NCI-H2029 (cell line): ENCODE measurements at places on chromosomes 1 and 21.
A peak's percentile ranks its signal among the peaks of the same experiment; 100 is the strongest.

DNA sequence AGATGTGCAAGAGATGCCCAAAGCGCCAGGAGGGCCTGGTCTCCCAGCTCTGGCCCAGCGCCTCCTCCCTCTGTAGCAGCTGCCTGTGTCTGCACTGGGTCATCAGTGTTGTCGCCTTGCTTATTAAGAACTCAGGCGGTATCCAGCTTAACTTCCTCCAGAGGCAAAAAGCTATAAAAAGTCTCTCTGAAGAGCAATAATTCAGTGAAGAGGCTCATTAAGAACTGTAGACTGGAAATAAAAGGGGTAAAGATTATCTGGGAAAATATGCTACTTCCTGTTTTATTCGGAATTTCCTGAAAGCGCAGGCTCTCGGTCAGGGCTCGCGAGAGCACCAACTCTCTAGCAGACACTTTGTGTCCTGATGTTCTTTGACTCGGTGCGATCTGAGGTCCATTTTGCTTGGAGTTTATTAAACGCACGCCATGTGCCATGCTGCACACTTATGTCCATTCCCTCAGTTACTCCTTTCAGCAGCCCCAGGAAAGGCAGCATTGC is 70.4 kb downstream of the MRPS6 start:
- DNase-seq = no peak

GRCh38 chr1:230084408-230085177 is 17.6 kb downstream of the GALNT2 start:
- DNase-seq = no peak

DNA sequence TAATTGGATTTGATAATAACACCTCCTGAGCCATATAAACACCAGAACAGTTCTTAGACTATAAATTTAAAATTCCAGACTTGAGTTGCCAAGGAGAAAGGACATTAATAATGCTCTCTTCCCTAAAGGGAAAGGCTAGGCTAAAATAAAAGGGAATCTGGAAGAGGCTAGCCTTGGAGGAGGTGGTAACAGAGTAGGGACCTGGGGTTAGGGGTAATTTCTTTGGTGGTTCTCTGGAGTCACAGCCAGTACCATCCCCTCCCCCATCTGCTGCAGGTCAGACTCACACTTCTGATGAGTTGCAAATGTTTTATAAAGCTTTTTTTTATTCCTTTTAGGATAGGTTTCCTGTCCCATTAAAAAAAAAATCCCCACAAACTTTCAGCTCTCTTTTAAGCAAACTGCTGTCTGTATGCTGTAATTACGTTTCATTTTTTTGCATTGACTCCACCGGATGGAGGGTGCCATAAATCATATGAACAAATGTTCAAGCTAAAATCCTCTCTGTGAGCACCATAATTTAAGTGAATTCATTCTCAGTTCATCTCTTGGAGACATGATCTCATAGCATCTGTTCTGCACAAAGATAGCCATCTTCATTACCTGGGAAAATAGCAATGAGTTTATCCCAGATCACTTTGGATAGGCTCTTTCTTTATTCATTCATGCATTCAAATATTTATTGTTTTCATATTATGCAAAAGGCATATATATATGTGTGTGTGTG is 379.6 kb downstream of the TTLL7 start:
- no peak for DNase-seq

- DNase-seq = no peak
These were observed 297.4 kb downstream of the ST6GALNAC3 start for GRCh38 chr1:76371941-76372340.

DNA sequence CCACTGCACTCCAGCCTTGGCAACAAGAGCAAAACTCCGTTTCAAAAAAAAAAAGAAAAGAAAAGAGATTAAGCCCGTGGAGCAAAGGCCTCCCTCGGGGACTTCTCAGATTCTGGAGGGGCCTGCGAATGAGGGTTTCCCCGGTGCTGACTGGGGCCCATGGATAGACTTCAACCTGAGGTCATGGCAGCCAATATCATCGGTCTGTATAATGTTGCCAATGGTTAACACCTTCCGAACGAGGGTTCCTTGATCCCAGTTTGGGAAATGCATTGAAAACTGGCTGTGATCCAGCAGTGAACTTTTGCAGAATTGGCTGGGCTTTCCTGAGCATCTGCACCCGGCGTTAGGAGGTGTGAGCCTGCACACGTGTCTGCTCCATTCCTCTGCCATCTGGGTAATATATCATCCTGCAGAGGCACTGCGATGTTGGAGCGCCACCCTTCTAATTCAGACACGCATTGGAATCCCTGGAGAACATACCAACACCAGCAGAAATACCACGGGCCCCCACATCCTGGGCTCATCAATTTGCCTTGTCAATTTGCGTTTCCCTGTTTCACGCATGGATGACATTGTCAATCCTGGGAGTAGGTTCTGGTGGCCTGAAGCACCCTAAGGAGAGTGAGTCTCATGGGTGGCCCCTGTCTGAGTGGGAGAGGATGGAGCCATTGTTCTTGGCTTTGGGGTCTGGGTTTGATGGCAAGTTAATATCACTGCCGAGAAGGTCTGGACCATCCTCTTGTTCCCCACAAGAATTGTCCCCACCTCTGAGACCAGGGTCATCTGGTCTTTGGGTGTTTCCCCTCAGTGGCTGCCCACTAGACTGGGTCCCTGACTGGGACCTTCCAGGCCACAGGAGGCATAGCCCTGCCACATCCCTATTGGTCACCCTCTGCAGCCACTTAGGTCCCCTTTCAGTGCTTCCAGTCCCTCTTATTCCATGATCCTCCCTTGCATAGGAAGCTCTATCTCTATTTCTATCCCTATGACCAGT is 441.0 kb downstream of the PTPRU start:
- DNase-seq = no peak

DNA sequence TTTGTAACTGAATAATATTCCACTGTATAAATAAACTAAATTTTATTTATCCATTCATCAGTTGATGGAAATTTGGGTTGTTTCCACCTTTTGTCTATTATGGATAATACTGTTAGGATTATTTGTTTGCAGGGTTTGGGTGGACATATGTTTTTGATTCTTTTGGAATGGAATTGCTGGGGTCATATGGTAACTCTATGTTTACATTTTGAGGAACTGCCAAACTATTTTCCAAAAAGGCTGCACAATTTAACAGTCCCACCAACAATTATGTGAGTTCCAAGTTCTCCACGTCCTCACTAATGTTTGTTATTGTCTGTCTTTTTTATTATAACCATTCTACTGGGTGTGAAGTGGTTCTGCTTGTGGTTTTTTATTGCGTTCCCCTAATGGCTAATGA is 4.3 kb upstream of the SERBP1 start:
- DNase-seq = no peak

- no peak for DNase-seq
These were observed 55.5 kb downstream of the OLFML3 start for GRCh38 chr1:114034567-114035303.

DNA sequence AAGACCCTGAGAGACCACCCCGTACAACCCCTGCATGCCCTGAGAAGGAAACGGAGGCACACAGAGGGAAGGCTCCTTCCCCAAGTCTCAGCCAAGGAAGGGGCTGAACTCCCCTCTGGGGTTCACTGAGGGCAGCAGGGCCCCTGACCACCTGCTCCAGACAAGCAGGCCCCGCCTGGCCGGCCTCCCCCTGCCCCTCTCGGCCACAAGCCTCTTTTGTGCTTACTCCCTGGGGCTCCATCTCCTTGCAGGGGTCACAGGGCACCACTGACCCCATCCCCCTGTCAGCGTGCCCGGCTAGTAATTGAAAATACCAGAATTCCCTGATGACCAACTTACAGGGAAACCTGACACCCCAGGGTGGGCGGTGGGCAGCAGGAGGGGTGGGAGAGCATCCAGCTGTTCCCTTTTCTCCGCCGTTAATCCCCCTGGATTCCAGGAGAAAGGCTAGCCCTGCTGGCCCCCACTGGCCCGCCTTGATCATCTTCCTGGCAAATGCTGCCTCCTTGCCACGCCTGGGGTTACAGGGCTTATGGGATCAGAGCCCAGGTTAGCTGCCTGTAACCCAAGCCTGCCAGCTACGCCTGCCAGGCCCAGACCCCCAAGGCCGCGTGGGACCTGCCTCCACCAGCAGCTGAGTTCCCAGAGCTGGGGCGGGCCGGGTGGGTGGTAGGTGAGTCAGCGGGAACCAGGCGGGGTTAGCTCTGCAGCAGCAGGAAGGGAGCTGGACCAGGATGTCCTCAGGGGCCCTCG is 96.1 kb downstream of the LACTBL1 start:
- no peak for DNase-seq

DNA sequence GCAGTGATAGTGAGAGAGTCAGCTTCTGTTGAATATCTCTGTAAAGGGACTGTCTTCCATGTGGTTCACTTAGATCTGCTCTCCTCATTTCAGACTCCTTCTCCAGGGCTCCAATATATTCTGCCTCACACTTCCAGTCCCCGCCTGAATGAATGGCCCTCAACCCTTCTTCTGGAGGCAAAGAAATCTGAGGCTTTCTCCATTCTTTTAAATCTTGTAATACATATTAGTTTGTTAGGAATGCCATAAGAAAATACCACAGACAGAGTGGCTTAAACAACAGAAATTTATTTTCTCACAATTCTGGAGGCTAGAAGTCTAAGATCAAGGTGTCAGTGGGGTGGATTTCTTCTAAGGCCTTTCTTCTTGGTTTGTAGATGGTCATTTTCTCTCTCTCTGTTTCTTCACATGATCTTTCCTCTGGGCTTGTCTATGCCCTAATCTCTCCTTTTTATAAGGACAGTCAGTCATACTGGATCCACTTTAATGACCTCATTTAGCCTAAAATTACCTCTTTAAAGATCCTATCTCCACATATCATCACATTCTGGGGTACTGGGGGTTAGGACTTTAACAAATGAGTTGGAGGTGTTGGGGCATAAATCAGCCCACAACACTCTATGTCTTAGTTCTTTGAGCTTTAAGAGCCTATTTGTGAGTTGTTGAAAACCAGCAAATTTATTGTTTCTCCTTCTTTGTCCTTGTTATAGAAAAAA is 128.5 kb upstream of the KCNK2 start:
- no peak for DNase-seq

DNA sequence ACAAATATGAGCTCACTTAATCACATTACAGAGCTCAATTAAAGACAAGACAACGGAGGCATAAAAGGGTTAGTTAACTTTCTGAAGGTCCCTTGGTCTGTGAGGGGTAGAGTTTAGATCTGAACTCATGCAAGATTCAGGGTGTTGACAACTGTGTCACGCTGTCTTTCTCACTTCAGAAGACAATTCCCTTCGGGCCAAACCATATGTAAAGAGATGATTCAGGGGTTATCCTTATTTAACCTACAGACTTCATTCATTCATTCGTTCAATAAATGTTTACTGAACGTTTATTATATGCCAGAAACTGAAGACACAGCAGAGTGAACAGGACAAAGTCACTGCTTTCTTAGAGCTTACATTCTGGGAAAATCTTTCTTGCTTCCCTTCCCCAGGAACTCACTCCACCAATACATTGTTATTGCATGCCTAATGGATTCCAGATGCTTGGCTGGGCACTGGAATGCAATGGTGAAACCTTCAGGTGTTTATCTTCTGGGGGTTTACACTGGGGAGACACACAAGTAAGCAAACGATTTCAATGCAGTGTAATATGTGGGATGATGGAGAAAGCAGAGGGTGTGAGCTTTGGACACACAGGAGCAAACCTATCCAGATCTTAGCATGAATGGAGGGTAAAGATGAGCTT is 6.4 kb downstream of the XCL1 start:
- DNase-seq = no peak

DNA sequence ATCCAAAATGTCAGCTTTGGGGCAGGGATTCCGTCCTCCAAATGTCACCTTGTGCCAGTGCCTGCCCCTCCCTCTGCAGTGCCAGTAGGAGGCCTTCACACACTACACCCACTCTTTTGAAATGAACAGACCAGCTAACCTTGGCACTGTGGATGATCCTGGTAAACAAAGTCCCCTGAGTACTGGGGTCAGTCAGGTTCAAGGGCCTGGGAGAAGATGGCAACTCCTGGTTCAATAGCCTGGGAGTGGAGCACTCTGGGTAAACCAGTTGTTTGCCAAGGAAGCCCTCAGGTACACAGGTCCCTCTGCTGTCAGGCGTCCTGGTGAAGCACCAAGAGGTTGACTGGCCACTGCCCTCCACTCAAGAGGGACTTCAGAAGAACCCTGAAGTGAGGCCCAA is 30.4 kb downstream of the RIPK4 start:
- DNase-seq = no peak

DNA sequence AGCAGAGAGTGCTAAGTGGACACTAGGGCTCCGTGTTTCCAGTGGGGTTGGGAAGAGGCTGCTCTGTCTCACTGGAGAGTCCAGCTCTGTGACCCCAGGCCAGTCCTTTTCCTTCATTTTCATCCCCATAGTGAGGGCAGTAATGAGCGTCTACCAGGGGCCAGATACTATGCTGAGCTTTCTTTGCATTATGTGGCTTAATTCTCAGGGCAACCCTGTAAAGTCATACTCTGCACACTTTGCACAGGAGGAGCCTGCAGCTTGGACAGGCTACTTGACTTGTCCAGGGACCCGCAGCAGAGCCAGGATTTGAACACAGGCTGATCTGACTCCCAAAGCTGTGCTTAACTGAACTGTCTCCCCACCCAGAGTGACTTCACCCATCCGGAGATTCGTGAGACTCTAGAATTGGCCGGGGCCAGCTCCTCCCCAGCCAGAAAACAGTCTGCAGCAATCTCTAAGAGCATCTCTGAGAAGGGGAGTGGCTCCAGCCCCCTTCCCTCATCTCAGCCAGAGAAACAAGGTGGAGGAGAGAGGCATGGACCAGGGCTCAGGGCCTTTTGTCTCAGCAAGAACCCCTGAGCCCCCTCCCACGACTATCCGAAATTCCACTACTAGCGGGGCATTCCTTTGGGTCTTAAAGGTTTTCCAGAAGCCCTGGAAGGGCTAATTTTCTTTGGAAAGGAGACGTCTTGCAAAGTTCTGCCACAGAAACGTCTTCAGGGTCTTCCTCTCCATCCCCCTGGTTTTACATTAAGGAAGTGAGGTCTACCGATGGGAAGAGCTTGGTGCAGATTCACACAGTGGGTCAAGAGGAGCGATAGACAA is 866 bp upstream of the FNDC5 start:
- no peak for DNase-seq

DNA sequence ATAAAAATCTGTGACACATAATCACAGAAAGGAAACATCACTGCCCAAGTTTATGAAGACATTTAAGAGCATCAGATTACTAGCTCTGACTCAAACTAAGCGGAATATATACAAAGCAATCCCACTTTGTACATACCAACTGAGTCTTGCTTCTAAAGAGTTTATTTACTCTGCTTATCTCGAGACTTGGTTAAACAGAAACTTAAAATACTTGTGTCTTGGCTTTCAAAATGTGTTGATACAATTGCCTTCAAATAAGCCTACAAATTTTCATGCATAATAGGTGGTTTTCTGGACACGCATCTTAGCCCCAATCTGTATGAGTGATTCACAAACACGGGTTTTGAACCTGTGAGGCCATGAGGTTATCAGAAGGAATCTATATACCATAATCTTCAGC is 21.0 kb downstream of the CD160 start:
- DNase-seq = no peak

- peak; percentile 78 for DNase-seq
These were observed 23.8 kb downstream of the KNCN start for GRCh38 chr1:46527474-46528296.

DNA sequence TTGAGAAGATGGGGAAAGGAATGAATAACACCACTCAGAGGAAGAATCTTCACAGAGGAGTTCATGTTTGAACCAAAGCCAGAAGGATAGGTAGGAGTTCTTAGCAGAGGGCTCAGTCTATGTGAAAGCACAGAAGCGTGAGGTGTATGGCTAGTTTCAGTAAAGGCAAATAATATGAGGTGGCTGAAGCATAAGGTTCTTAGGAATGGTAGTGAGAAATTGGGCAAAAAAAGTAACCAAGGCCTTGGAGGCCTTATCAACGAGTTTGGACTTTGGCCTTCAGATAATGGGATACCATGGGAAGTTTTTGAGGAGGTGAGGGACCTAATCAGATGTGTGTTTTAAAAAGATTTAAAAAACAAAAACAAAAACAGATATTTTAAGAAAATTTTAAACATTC is 47.1 kb downstream of the TCEANC2 start:
- DNase-seq = no peak
